Hepatocyte (in vitro differentiated cells): ENCODE measurements at places on chromosomes 6 and 20.
A peak's percentile ranks its signal among the peaks of the same experiment; 100 is the strongest.

DNA sequence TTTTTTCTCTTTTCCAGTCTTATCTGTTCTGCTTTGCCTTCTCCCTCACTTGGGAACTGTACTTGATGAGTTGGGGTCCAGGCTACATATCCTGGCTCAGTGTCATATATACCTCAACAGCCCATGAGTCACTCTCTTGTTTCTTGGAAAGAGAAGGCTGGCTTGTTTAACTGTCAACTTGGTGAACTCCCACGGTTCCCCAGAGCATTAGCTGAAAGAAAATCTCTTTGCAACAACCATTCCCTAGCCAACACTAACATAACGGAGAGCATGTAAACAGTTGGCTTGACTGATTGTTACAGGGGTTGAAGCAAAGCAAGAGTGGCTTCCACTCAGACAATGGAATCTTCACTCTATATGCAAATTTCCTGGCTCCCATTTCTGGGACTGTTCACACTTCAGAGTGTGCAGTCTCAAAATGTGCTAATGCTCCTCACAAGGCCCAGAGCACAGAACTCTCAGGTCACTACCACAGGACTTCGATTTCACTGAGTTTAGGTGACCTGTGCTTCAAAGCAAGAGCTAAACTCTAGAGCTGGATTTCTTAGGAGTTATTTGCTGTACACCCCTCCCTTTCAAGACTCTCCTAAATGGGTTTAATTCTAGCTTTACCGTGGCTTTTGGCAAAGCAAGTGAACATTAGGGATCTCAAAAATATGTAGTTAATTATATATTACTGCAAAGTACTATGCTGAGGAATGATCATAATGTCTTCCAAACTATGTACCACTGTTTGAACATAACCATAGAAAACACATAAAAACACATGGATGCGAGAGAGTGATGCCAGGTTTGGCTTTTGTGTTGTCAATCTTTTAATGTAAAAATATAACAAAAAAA lies 609.8 kb downstream of the RFPL4B start:
- DNase-seq = peak; percentile 58

DNA sequence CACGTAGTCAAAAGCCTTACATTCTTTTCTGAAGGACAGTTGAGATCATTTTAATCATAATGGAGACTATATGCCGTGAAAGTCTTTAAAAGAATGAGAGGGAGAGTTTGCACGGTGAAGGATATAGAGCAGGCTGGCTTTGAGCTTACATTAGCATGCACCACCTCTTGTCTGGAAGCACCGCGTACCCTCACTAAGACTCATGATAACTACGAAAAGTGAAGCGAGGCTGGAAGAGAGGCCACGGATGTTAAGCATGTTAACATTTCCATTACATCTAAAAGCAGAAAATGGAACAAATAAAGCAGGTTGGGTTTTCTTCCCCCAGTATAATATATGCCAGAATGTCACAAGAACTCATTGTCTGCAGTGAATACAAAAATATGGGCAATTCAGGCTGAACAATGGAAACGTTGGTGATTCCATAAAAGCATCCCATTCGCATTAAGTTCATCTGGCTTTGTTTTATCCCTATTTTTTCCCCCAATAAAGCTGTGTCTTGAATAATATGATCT lies 40.6 kb upstream of the NKX2-2 start:
- DNase-seq = no peak

DNA sequence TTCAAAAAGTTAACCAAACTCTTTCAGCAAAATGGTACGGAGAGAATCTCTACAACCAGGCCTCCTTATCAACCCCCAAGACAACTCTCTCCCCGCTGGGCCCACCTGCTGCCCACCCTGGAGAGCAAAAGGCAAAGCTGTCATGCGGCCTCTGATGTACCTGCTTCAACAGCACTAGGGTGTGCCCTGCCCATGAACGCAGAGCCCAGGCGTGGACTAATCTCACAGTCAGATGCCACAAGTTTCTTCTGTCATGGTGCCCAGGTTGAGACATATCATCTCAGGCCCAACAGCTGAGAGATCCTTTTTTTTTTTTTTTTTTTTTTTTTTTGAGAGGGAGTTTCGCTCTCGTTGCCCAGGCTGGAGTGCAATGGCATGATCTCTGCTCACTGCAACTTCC lies 26.3 kb downstream of the SLC2A4RG start:
- DNase-seq = no peak

- no peak for DNase-seq
Measured at GRCh38 chr6:2868637-2869036, 27.0 kb upstream of the SERPINB1 start.

DNA sequence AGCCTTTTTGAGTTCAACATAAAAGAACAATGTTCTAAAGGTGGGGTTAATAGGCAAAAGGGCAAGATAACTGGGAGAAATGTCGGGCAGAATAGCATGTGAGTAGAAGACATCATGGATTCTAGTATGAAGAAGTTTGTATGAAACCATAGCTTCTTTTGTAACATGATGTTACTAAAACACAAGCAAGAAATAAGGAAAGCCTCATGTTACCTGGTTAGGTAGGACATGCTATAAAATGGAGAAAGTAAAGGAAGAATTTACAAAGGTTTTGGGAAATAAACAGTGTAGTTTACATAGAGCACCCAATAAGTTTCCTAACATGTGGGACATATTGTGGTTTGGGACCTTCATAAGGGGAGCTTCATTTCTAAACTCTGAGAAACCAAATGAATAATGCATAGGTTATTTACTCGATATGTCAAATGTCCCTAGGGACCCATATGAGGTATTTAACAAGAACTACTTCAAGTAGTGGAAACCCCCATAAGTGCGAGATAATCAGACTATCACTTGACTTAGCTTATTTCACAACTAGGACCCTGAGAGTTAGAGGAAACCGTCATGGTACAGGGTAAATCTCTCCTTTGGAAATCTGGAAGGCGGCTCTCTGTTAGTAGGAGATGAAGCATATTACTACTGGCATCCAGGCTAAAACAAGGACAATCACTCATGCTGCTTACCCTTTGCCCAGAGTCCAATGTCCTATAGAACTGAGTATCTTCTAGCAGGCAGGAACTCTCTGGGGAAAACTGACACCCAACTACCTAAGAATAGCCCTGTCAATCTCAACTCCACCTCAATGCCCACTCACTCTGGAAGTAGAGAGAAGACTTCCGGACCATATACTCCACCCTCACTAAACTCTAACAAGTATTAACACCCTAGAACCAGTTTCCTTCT lies 57.5 kb downstream of the ILRUN start:
- peak; percentile 58 for DNase-seq

- DNase-seq = no peak
Measured at GRCh38 chr6:149250951-149251350, 66.6 kb upstream of the TAB2 start.

- no peak for DNase-seq
Measured at GRCh38 chr6:13226071-13226470, 102.3 kb downstream of the TBC1D7 start.

DNA sequence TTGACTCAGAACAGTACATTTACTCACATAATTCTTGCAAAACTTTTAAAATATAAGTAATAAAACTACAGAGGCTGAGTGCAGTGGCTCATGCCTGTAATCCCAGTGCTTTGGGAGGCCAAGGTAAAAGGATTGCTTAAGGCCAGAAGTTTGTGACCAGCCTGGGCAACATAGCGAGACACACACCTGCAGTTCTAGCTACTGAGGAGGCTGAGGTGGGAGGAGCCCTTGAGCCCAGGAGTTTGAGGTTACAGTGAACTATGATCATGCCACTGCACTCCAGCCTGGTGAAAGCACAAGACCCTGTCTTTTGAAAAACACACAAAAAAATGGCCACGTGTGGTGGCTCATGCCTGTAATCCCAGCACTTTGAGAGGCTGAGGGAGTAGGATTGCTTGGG lies 21.8 kb upstream of the MYO6 start:
- no peak for DNase-seq

- DNase-seq = no peak
Measured at GRCh38 chr6:2872423-2873358, 30.4 kb downstream of the SERPINB9 start.

GRCh38 chr20:4637081-4637797 lies 84.5 kb upstream of the PRND start:
- DNase-seq = peak; percentile 19

DNA sequence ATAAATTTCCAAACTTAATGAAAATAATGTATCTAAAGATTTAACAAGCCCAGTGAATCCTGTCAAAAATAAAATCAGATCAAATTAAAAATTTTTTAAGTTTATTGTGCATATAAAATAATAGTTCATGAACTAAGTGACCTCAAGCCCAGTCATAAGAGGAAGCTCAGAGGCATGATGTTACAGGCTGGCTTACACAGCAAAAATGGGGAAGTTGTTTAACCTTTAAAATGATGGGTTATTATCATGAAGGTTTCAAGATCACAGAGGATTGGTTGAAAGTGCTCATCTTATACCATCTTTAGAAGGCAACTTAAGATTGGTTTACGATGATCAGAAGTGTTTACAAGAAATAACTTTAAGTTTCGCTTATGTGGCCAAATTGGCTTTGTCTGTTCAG lies 102.5 kb downstream of the PAK5 start:
- no peak for DNase-seq

- no peak for DNase-seq
Measured at GRCh38 chr6:95614094-95614493, 36.8 kb downstream of the MANEA start.

- no peak for DNase-seq
Measured at GRCh38 chr6:14965424-14966075, 280.3 kb upstream of the JARID2 start.

DNA sequence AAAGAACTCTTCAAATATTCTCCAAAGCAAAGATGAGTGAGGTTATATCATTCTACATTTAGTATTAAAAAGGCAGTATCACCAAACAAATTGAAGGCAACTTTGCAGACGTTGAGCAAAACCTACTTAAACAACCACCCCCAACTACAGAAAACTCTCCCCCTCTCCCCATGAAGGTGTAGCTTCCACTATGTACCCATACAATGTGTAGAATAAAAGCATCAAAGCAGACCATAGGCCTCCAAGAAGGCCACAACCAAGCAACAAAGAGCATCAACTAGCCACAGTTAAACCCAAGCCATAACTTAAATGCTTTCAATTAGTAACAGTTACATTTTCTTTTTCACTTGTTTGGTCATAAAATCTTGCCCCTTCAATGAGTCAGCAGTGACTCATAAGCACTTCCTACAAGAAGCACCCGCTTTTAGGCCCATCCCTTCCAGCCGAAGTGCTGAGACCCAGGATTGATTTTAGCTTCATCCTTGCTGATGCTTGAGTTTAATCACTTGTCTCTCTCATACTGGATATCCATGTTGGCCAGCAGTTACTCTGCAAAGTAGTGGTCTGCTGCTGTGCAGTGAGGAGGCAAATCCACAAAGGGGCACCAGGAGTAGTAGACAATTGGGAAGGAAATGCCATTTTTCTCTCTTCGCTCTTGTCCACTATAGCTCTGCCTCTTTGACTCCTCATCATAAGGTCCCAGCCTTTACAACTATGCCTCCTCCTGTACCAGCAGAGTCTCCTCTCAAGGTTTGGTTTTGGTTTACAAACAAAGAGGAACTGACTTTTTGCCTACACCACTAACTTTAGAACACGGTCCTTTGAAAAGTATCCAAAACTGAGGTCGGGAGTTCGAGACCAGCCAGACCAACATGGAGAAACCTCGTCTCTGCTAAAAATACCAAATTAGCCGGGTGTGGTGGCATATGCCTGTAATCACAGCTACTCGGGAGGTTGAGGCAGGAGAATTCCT lies 8.4 kb upstream of the NUP153 start:
- peak; percentile 35 for DNase-seq

GRCh38 chr6:143009851-143010250 lies 50.8 kb upstream of the AIG1 start:
- DNase-seq = no peak

DNA sequence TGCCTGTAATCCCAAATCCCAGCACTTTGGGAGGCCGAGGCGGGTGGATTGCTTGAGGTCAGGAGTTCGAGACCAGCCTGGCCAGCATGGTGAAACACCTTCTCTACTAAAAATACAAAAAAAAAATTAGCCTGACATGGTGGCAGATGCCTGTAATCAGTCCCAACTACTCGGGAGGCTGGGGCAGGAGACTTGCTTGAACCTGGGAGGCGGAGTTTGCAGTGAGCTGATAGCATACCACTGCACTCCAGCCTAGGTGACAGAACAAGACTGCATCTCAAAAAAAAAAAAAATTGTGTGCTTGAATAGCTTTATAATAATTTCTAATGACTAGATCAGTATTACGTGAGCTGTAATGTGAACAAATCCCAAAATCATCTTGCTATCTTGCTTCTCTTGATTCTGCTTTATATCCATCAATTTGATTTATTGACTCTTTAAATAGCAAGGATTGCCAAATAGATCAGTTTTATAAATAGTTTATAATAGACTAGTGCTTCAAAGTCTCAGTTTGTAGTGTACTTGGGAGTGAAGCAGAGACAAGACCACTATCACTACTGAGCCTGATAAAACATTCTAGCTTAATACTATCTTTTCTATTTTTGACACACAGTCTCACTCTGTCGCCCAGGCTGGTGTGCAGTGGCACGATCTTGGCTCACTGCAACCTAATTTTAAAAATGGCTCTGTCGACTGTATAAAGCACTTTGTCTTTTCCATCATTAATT lies 7.1 kb downstream of the AMD1 start:
- DNase-seq = no peak

DNA sequence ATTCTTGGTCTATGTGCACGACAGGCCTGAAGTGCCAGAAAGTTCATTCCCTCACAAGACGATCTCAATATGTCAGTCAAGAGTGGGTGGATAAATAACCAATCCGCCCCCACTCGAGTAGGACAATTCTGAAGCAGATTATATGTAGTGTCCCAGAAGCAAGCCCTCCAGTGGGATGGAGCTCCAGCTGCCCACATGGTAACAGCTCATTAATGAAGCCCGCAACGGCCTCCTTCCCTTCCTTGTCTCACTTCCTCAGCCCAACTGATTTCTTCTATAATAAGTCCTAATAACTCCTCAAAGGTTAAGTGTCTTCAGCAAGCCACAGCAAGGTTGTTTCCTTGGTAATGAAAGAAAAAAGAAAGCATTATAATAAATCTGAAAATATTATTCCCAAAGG lies 82.1 kb upstream of the F13A1 start:
- no peak for DNase-seq

DNA sequence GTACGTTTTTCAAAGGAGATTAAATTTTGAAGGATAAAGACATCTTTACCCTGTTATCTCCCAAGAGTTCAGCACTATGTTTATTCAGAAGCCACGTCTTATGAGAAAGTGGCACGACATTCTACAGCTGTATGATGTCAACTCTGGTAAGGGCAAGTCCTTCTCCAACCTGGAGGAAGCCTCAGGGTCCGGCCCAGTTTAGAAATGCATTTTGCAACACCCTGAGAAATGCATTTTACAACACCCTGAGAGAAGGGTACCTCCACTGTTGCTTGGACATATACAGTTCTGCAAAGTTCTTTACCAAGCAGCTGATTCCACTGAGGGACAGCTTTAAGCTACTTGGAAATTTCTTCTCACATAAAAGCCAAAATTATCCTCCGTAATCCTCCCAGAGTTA lies 17.5 kb downstream of the NAPB start:
- peak; percentile 22 for DNase-seq

- DNase-seq = peak; percentile 61
Measured at GRCh38 chr6:92777146-92777740, 642.1 kb downstream of the EPHA7 start.

GRCh38 chr20:24235296-24236175 lies 233.9 kb upstream of the SYNDIG1 start:
- DNase-seq = no peak

GRCh38 chr20:63850689-63851547 lies 10.4 kb upstream of the ABHD16B start:
- DNase-seq = no peak
